ENCODE measurements at places on chromosomes 11 and 22.
A peak's percentile ranks its signal among the peaks of the same experiment; 100 is the strongest.

GRCh38 chr22:31614781-31615490, 47.1 kb downstream of the PISD start:
- DNase-seq: no peak

DNA sequence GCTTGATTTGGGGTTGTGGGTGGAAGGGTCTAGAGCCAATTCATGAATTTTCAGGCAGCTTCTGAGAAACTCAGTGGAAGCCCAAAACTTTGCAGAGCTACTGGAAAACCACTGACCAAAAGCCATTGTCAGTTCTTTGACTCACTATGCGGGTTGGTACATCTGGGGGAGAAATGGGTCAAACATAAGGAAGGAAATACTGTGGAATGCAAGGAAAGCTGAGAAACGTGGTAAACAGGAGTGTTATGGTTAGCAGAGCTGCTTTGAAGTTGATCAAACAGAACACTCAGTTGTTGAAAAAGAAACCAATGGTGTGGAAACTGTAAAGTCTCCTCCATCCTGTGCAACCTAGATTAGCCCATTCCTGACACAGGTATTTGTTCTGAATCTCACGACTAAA, 6.3 kb upstream of the ABTB2 start:
- DNase-seq: no peak

DNA sequence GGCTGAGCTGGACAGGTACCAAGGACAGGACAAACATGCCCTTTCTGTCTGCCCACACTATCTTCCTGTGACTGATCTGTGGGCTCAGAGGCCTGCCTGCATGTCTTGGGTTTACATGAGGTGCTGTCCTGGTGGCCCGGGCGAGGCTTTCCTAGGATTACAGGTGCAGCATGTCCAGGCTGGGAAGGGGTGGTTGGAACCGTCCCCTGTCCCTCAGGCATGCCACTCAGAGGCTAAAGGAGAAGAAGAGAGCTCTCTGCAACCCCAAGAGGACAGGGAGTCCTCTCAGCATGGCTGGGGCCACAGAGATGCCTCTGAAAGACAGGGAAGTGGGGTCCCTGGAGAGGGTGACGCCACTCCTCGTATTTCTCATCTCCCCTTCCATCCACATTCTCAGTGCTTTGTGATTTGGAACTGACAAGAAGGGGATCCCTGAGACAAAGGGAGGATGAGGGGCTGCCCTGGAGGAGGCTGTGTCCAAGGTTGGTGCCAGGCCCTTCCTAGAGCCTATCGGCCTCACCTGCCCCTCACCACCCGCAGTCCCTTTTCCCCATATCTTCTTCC, 64.6 kb upstream of the LMO1 start:
- no peak for DNase-seq

DNA sequence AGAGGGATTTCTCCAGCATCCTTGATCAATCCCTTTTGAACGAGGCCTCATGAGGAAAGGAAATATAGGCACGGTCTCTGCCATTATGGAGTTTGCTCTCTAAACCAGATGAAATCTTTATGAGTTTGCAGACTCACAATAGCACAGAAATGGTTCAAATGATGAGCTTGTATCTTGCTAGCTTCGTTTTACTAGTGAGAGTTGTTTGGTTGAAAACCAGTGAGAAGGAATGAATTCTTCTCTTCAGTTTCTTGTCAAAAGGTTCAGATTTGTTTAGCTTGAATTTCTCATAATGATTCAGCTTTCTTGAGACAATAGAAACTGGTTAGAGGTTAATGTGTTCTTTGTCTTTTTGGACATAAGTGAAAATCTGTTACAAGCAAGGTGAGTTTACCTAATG, 92.7 kb downstream of the ZBTB16 start:
- no peak for DNase-seq

DNA sequence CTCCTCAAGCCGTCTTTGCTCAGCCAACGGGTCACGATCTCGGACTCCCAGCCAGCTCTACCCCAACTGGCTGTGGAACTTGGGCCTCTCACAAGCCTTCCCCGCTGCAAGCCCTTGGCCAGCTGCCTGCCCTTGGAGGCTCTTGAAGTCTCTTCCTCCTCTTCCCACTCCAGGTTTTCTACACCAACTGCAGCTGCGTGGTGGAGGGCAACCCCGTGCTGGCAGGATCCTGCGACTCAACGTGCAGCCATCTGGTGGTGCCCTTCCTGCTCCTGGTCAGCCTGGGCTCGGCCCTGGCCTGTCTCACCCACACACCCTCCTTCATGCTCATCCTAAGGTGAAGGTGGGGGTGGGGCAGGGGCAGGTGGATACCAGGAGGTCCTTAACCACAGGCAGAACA, 40.5 kb upstream of the TPBGL start:
- no peak for DNase-seq

DNA sequence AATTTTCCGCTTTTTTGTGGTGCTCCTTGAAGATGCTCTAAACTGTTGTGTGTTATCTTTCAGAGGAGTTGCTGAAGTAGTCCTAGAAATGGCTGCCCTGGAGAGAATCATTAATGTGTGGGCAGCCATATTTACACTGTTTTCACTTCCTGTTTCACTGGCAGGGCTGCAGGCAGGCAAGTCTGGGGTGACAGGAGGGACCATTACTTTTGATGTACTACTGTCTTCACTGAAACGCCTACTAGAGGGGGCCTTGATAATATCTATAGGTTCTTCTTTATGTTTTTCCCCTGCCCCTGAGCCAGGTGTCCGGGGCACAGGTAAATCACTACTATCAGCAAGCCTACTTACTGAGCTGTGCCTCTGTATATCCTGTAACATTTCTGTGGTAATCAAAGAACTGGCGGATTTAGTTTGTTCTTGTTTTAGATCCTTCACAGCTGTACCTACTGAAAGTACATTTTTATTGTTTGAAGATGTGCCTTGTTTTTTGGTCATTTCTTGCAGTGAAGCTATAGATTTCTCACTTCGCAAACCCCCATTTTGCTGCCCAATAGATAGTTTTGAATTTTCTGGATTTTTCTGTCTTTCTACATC, 39.7 kb downstream of the ACAT1 start:
- DNase-seq: no peak

DNA sequence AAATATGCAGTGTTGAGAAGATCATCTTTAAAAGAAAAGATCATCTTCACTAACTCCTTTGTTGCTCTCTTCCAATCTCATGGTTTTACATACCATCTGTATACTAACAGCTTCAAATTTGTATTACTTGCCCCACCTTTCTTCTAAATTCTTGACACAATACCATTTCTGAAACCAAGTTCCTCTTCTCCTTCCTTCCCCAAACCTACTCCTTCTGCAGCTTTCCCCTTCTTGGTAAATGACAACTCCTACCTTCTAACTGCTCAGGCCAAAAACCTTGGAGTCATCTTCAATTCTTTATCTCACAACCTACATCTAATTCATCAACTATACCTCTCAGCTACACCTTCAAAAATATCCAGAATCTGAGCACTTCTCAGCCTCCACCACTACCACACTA, 9.3 kb downstream of the PRCP start:
- peak; percentile 48 for DNase-seq

- no peak for DNase-seq
These were observed 38.0 kb downstream of the CPT1A start for GRCh38 chr11:68803766-68804165.

DNA sequence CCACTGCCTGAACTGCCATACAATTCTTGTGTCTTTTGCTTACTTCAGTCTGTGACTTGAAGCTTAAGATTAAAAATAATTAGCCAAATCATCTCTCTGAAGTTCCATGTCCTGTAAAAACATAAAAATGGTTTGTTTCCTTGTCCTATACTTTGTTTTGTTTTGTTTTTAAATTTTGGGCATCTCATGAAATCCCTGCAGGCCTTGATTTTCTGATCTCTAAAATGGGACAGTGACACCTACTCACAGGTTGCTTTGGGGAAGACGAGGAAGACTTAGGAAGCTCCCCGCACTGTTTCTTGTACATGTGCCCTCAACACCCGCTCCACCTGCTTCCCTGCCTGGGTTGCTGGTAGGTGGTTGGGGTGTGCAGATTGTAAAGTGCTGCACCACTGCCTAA, 38.9 kb downstream of the TSPAN18 start:
- DNase-seq: no peak

GRCh38 chr11:112318184-112318591, 57.5 kb upstream of the PLET1 start:
- no peak for DNase-seq

DNA sequence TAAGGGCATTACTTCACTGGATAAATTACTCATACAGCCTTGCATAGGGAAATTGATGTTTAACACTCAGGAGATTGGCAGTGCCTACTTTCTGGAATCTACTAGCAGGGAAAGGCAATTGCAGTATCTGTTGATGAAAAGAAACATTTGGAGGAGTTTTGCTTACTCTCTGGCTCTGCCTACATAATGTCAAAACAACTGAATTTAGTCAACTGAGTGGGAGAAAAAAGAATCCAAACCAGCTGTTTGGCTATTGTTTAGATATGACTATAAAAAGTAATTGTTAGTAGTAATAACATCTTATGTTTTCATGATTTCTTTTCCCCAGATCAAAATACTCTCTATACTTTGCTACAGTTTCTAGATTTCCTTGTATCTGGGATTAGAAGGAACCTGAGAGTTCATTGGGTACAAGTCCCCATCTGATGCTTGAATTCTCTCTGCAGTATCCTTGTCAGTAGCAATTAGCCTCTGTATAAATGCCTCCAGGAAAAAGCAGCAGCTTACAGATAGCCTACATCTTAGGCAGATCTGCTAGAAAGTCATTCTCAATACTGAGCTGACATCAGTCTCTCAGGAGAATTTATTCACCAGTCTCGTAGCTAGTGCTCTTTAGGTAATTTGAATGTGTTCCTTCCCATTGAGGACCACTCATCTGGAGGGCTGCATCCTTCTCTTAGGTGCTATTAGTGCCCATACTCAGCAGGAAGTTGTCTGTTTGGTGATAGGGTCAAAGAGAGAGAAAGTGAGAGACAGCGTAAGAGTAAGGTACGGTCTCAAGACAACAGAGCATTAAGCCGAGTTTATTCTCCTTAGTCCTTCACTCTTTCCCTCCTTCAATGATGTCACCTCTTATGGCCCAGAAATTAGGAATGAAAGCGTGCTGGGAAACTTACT, 185.9 kb upstream of the CCDC90B start:
- DNase-seq: no peak

DNA sequence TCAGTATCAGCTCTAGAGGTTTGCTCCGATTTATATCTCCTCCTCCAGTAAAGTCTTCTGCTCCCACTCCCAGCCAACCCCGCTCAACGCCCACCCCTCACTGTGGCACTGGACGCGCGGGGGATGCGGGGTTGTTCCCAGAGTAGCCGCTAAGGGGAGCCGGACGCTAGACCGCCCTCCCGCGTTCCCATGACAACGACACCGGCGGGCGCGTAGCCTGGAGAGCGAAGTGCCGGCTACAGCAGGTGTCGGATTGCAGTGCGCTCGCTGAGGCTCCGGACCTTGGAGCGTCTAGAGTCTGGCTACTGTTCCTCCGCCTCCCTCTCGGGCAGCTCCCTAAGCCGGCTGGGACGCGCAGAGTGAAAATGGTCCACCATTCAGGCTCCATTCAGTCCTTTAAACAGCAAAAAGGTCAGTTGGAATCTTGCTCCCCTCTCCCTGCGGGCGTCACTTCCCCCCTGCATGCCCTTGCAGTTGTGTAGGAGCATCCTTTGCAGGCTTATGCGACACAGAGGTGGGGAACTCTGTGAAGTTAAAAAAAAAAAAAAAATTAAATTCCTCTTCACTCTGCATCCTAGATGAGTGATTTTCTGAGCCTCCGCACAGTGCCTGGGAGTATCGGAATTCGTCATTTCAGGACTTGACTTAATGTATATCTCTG, at the start of gene ANO3:
Gene ANO3, plus strand, starts transcription at position 220 of the 661 bp plus-strand sequence. Its CDS starts 146 bp downstream, at position 366.
- peak; percentile 26 for DNase-seq

DNA sequence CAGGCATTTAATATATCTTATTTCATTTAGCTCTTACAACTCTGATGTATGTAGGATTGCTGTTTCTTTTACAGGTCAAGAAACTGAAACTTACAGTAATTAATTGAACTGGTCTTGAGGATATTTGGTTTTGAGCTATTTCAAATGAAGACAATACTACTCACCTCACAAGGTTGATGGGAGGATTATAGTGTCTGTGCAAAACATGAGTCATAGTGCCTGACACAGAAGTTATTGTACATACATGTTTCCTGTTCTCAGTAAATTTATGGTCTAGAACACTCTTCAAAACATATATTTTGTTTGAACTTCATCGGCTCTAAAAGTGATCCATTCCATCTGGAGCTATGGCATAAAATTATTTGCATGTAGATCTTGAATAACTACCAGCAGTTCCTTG, 61.9 kb downstream of the CECR2 start:
- DNase-seq: no peak

- no peak for DNase-seq
These were observed 20.0 kb downstream of the EHF start for GRCh38 chr11:34640924-34641275.

Data from HL-60 (cell line).